ENCODE measurements at places on chromosomes 16 and 17.

DNA sequence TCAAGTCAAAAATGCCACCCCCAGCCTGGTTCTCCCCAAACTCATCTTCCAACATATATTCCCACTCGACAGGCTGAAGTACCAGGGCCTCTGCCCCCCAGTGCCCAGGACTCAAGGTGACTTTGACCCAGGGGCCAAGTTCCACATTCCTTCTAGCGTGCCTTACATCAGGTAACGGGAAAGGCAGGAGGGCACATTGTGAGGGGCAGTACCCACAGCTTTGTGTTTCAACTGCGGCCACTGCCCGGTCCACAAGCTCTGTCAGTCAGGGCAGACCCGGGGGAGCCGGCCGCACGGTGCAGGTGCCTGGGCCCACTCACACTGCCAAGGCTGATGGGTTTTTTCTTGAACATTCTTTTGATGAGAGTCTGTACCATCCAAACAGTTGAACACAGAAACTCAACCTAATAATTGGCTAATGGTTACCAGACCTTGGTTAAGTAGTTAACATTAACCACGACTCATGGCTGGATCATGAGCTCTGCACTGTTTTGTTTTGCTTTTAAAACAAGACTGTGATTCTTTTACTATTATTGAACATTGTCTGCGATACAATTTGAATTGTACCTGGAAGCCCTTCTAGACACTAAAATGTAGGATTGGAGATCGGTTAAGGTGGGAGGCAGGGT is 17.6 kb downstream of the ACE start:
- no peak for DNase-seq

DNA sequence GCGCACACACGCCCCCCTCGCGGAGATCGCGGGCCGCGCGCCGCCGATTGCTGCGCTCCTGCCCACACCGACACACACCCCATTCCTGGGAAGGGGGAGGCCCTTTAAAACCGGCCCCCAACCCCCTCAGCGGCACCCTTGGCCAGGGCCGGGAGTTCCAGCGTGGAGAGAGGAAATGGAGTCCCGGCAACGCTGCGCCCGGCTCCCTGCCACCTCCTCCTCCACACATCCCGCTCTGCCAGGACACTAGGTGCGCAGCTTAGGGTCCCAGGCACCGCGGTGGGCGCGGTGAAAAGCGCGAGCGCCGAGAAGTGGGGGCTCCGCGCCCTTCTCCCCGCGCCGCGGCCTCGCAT is 397 bp downstream of the CDC42EP4 start:
- DNase-seq = peak; percentile 75

DNA sequence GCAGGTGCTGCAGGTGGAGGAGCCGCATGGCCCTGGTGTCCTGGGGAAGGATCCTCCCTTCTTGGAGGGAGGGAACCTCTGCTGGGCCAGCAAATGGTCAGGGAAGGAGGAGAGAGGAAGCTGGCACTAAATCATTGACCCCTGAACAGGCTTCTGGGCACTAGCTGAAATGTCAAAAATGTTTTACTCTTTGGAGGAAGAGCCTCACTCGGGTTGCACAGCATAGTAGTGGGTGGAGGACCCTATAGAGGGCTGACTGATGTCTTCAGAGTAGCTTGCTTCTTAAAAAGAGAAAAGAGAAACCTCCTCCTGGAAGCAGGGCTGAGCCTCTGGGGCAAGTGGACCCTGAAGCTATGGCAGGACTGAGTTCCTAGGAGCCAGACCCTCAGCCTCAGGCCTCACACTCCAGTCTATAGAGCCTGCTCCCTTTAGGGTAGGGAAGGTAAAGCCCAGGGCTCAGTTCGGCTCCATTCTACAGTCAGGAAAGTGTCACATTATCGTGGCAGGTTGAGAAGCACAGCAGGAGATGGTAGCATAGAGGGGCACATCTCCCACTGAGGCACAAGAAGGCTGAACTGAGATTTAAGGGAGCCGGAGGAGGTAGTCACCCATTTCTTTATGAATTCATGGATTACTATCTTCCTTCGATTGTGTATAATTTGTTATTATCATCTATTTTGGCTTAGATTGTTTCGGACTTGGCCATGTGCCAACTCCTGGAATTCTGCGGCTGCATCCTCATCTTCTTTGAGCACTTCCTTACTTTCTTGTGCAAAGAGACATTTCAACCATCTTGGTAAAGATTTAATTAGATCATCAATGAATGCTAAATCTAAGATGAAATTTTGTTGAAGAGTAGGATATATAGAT is 7.3 kb upstream of the CUEDC1 start:
- peak; percentile 19 for DNase-seq

- DNase-seq = no peak
Measured at GRCh38 chr16:23967775-23968174, 132.0 kb downstream of the PRKCB start.

- no peak for DNase-seq
Measured at GRCh38 chr17:70201872-70202419, 32.6 kb downstream of the KCNJ2 start.

- DNase-seq = no peak
Measured at GRCh38 chr16:47057630-47057993, 84.1 kb upstream of the DNAJA2 start.

Data from ureter (tissue), 1 donor.